Brain (organoid and tissue), 16 donors: ENCODE measurements at places on chromosomes 13 and 19. TPM values are rescaled to one million over a fixed set of nuclear protein-coding genes. Genes with fewer than 3 reads are reported as not detected.

Gene ZIC2
- 300 TPM for polyA plus RNA-seq

Gene CEACAM7
- polyA plus RNA-seq: 0.22 TPM

Gene UQCR11
- polyA plus RNA-seq: 240 TPM

Gene LGALS7
- not detected for polyA plus RNA-seq

Gene ZNF580
- polyA plus RNA-seq: 43.5 TPM

- DNase-seq: no peak
Measured at GRCh38 chr19:39831679-39832078, 2.3 kb downstream of the DYRK1B start.

DNA sequence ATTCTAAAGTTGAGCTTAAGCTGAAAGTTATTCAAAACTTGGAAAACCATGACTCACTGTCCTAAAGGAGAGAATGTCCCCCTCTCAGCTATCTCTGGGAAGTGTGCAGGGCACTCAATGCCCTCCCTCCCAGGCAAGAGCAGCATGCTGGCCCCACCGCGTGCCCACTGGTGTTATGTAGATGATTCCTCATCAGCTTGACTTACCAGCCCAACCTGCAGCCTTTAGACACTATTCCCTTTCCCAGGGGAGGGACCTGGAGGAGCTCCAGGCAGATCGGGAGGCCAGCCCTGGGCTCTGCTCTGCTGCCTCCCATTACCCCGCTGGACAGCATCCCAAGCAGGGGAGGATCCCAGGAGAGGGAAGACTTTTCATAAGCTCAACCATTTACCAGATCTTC, 124.6 kb downstream of the FGF14 start:
- no peak for DNase-seq

DNA sequence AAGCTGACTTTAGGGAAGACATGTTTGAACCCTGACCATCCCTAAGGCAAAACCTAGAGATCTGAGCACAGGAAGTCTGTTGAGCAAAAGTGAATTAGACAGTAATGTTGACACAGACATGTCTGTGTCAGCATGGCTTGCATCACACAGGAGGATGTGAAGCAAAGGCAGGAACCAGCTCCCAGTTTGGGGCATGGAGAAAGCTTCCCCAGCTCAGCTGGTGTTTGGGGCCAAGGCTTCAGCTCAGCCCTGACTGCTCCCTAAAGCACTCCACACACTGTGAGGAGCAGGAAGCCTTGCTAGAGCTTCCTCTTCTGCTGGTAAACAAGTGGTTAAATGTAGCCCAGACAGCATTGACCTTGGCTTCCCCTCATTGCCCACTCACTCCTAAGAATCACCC, 153.8 kb upstream of the UBL3 start:
- no peak for DNase-seq

DNA sequence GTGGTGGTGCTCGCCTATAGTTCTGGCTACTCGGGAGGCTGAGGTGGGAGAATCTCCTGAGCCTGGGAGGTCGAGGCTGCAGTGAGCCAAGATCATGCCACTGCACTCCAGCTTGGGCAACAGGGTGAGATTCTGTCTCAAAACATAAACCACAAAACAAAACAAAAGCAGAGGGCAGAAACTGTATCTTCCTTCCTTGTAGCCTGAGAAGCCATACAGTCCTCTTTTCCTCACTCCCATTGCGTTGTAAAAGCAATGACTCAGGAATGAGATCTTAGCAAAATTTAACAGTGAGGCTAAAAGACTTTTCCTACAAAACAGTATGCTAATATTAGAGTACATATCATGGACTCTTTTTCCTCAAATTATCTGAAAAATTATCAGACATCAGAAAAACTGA, 130.9 kb downstream of the SHISA2 start:
- DNase-seq: no peak

DNA sequence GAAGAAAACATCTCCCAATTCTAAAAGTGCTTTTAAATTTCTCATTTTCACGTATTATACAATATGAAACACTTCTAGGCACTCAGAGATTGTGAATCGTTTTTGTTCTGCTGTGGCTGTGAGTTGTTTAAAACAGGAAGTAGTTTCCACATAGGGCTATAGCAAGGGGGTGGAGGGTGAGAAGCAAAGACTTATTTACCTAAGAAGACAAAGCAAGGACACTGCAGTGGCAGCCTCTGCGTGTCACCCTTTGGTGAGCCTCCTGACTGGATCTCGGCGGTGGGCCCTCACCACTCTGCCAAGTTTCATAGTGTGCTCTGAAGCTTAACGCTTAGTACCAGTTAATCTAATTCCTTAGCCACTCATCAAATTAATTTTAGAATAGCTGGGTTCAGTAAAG, 56.8 kb downstream of the TNFSF13B start:
- DNase-seq: no peak

- peak; percentile 43 for DNase-seq
Measured at GRCh38 chr19:489418-490196, 6.7 kb upstream of the MADCAM1 start.

DNA sequence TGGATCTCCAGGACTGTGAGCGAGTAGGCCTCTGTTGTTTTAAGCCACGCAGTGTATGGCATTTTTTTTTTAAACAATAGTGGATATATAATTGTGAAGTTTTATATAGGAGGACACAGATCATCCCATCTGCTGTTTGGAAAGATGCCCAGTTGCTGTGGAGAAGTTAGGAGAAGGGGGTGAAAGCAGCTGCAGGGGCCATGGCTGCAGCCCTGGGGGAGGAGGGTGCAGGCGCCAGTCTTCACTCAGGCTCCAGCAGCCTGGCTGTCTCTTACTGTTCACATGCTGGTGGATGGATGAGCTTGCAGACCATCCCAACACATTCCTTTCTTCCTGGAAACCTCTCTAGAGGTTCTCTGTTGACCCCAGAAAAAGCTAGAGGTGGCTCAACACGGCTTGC, 242.3 kb downstream of the TEX29 start:
- peak; percentile 49 for DNase-seq

GRCh38 chr13:71316792-71317363, 550.1 kb downstream of the DACH1 start:
- DNase-seq: no peak

DNA sequence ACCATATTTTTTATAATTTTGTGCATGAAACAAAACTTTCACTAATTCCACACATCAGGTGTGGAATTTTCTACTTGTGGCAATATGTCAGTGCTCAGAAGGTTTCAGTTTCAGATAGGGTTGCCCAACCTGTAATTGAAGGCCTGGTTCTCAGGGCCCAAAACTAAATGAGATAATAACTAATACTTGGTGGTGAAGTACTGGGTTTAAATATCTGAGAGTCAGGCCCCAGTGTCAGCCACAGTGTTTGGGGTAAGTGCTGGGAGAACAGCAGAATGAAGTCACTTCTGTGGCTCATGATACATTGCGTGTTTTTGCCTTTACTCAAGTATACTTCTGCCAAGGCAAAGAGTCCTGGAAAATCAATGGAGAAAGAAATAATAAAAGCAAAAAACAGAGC, 5.6 kb downstream of the SAFB start:
- DNase-seq: no peak

DNA sequence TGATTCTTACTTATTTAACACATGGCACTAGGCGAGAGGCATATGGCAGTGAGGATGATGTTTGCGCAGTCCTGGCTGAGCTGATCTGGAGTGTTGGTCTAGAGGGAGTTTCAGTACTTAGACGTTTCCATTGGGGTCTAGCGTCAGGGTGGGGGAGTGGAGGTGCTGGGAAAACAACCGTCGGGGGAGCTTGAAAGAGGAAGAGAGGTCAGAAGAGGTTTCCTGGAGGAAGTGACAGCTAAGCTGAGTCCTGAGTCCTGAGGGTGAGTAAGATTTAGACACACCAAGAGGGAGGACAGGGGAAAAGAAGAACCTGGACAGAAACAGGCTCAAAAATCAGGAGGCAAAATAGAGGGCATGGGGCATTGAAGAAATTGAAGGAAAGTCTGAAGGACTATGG, 81.4 kb downstream of the ALOX5AP start:
- no peak for DNase-seq

GRCh38 chr13:109200556-109200955, 571.1 kb downstream of the MYO16 start:
- no peak for DNase-seq

- DNase-seq: no peak
Measured at GRCh38 chr19:33458807-33459206, 62.8 kb downstream of the PEPD start.

GRCh38 chr13:109145631-109146030, 516.2 kb downstream of the MYO16 start:
- peak; percentile 85 for DNase-seq

DNA sequence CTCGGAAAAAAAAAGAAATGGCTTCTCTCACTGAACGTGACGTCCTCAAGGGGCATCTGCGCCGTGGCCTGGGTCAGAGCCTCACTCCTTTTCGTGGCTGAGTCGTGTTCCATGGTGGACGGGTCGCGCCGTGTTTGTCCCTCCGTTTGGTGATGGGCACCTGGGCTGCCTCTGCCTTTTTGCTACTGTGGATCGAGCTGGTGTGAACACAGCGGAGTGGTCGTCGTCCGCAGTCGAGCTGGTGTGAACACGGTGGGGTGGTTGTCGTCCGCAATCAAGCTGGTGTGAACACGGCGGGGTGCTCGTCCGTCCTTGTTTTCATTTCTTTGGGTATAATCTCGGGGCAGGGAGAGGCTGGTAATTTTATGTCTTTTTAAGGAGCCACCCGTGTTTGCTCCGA, 11.6 kb downstream of the HCN2 start:
- no peak for DNase-seq

GRCh38 chr13:108315273-108315672, 45.8 kb downstream of the TNFSF13B start:
- DNase-seq: no peak

GRCh38 chr19:5587071-5587455, 19.3 kb upstream of the TINCR start:
- no peak for DNase-seq

GRCh38 chr13:28528388-28528787, 33.5 kb upstream of the FLT1 start:
- no peak for DNase-seq

GRCh38 chr19:33400856-33401682, 27.6 kb downstream of the CEBPG start:
- DNase-seq: no peak

- no peak for DNase-seq
Measured at GRCh38 chr13:32545083-32545482, 6.5 kb upstream of the N4BP2L2 start.

- peak; percentile 29 for DNase-seq
Measured at GRCh38 chr13:93552596-93552995, 326.0 kb downstream of the GPC6 start.

DNA sequence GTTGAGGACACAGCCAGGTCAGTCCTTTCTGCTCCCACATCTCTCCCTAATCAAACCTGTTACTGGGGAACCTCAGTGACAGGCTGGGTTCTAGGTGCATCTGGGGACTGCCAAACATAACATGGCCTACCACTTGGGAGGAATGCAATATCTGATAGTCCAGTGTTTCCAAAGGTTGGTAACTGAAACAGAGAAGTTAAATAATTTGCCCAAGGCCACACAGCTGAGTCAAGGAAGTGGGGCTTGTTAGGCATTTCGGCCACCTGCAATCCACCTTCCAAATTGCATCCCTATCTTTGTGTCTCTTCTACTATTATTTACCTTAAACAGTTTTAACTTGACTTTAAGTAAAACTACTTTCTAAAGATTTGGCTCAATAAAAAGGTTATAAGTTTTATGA, 731.3 kb downstream of the UQCRFS1 start:
- DNase-seq: no peak

GRCh38 chr13:103833294-103833852, 767.2 kb upstream of the SLC10A2 start:
- DNase-seq: no peak

GRCh38 chr13:109389456-109389855, 396.9 kb downstream of the IRS2 start:
- no peak for DNase-seq

- no peak for DNase-seq
Measured at GRCh38 chr19:35868823-35869326, 501 bp downstream of the APLP1 start.

DNA sequence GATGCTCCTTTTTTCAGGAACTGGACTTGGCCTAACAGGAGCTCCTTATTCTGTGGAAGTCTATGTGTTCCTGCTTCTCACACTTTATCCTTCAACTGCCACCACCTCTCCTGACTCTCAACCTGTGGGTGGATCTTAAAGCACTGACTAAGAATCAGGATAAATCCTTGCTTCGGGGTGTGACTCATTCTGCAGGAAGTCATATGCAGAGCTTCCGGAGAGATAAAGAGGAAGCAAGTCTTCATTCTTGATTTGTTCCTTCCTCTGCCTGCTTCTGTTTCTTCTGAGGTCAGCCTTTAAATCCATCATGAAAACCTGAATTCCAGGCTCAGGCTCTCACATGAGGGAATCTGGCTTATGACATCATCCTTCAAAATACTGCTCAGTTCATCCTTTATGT, 137.1 kb upstream of the ATXN8OS start:
- no peak for DNase-seq
